ENCODE measurements at places on chromosomes 2 and 18.

- DNase-seq = no peak
Observed at GRCh38 chr2:197378086-197378485, 56.7 kb downstream of the SF3B1 start.

DNA sequence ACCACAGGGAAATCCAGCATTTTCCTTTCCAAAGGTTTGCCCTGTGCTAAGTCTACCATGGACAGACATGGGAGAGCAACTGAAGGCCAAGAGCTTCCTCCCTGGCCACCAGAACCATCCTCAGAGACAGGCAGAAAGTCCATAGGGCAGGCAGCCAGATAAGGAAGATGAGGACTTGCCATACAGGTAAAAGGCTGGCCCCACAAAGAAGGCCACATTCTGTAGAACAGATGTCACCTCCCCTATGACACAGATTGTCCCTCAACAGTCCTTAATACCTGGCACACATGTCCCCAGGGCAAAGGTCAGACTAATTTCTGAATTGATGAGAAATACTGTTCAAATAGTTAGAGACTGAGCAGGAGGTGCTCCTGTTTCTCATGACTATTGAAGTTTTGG, 52.0 kb downstream of the FECH start:
- DNase-seq = no peak

- DNase-seq = no peak
Observed at GRCh38 chr2:234497594-234498235, 834 bp upstream of the ARL4C start.

GRCh38 chr18:26768385-26768784, 97.1 kb downstream of the AQP4 start:
- no peak for DNase-seq

DNA sequence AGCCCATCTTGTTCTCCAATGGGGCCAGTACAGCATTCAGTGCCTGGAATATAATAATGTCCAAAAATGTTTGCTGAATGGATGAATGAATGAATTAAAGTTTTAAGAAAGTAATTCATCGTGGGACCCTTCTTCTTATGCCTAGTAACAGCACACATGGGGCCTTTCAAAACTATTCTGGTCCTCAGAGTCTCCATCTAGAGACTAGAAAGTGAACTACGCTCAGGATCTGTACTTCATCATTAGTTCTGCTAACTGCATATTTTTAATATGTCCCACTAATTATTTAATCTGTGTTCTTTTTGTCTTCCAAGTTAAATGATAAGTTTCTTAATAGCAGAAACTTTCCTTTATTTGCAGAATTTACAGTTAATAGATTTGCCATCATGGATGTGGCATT, 172.5 kb downstream of the SMAD2 start:
- DNase-seq = no peak

GRCh38 chr2:75311993-75312392, 112.7 kb upstream of the TACR1 start:
- DNase-seq = no peak

DNA sequence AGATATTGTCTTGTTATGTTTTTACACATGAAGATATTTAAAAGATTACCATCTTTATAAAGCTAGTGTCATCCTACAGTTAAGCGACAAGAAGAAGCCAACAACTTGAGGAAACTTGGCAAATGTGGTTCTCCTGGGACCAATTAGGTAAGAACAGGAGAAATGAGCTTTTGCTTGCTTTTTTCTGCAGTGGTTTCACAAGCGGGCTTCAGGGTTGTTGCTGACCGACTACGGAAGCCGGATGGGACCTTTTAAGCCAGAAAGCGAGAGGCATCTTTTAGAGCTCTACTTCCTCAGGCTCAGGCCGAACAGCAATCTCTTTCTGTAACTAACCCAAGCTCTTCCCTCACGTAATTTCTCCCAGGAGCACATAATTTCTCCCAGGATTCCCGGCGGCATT, 256.5 kb downstream of the CNTNAP5 start:
- no peak for DNase-seq

DNA sequence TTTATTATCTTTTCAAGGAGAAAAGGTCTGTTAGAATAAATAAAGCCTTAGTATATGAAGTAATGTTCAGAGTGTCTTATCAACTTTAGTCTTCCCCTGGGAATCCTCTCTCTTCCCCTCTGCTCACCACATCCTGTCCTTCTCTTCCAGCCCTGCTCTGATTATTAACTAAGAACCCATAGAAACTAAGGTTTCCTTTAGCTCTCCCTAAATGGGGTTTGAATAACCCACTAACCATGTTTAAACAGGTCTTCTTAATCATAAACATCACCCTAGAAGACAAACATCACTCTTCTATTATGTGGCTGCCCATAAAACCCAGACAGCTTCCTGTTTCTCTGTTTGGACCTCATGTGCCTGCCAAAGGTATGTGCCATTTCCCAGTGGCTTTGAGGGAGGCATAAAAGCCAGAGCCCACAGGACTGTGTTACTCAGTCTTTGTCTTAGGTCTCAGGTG, 50.1 kb downstream of the SLC14A1 start:
- no peak for DNase-seq

DNA sequence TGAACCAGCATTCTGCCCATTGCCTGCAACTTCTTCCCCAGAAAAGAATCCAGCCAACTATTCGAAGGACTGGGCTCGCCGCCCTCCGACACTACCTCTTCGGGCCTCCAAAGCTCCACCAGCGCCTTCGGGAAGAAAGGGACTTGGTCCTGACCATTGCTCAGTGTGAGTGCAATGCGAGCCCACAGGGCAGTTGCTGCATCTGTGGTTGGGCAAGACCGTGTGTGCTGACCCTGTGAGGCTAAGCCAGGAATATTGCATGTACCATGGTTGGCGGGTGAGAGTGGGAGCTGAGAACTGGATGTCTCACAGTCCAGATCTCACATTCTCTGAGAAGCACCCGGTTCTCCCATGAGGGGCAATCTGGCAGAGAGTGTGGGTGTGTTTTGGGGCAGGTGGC, 16.5 kb downstream of the ELMOD3 start:
- DNase-seq = no peak

- DNase-seq = no peak
Observed at GRCh38 chr18:44594799-44595467, 85.8 kb upstream of the SETBP1 start.

- no peak for DNase-seq
Observed at GRCh38 chr2:157363612-157364101, 38.0 kb upstream of the ERMN start.

DNA sequence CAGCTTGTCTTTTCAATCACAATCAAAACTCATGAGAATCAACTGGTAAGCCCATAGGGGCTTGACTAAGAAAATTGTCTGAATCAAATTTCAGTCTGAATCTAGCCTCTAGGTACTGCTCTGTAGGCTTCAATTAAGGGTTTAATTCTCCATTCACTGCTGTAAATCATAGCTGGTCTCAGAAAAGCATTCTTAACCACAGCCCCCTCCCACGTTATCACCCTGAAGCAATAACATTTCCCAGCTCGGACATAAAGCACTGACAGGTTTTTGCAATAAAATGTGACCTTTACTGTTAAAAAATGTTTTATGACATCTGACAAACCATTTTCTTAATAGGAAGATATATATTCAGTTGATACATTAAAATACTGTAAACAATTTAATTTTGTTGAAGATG, 55.0 kb downstream of the LRP1B start:
- DNase-seq = no peak

GRCh38 chr2:109516445-109517117, 97.2 kb downstream of the SEPTIN10 start:
- no peak for DNase-seq

DNA sequence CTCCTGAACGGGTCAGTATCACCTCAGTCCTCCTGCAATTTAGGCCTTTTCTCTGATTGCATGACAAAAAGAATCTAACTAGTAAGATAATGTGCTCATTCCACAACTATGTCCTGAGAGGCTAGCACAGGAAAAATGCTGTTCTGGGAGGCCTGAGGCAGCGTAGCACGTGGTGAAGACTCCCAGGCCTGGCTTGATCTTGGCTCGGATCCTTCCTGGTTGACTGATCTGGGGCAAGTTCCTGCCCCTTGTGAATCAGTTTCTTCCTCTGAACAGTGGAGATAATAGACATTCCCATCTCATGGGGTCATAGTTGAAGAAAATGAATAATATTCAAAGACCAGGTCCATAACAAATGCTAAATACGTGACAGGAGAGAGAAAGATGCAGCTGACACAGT, 12.3 kb downstream of the FBLN7 start:
- DNase-seq = no peak

GRCh38 chr2:11746376-11746806, at the start of gene LPIN1:
TSS of gene LPIN1 (plus strand) at chr2:11746632. CDS start at chr2:11765542, 18,910 bp downstream.
- DNase-seq = peak; percentile 82

- no peak for DNase-seq
Observed at GRCh38 chr18:76169733-76170132, 325.3 kb downstream of the ZNF516 start.

DNA sequence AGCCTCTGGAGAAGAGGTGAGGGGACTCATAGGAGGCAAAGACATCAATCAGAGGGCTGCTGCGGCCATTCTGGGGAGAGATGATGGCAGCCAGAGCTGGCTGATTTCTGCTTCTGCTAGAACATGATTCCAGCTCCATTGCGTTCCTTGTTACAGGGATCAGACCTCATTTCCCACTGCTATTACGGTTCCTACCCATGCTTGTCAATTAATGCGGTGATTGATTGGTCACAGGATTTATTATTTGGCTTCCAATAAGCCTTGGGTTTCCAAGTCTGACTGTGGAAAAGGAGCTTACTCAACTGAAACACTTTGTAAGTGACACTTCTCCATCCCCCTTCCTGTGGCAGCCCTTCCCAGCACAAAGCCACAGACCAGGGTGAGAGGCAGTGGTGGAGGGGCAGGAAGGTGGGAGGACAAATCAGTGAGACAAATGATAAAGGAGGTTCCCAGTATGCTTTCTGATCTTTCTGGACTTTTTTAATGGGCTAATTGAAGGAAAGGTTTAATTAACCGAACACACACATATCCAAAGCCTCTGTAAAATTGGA, 26.8 kb upstream of the CTLA4 start:
- no peak for DNase-seq

DNA sequence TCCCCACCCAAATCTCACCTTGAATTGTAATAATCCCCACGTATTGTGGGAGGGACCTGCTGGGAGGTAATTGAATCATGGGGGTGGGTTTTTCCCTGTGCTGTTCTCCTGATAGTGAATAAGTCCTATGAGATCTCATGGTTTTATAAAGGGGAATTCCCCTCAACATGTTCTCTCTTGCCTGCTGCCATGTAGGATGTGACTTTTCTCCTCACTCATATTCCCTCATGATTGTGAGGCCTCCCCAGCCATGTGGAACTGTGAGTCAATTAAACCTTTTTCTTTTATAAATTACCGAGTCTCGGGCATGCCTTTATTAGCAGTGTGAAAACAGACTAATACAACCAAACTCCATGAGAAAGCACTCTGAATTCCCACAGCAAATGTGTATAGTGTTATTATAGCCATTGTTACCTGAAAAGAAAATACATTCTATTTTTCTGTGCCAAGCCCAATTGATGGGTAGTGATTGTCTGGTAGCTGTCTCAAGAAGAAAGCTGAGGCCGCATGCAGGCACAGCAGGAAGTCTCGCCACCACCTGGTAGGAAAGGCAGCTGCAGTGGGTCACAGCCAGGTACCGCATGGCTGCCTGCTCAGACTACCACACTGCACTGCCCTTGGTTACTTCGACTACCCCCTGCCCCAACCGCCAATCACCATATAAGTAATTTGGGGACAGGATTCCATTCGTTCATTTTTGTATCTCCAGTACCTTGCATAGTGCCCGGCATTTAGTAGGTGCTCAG, 10.3 kb upstream of the ZBTB7C start:
- no peak for DNase-seq

DNA sequence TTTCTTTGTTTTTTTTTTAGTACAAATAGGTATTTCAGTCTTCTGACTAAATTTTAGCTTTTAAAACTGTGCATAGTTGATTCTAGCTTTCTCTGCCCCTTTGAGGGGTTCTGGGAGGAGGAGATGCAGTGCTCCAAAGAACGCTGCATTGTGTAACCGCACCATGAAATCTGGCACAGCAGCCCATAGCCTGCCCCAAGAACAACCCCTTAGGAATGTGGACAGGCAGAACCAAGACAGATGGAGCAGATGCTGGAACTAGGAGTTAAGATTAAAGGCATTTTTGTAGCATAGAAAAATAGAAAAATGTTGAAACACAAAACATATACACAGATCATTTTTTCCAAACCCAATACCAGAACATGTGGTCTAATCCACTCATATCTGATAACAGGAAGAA, 187.5 kb downstream of the SCG2 start:
- no peak for DNase-seq

DNA sequence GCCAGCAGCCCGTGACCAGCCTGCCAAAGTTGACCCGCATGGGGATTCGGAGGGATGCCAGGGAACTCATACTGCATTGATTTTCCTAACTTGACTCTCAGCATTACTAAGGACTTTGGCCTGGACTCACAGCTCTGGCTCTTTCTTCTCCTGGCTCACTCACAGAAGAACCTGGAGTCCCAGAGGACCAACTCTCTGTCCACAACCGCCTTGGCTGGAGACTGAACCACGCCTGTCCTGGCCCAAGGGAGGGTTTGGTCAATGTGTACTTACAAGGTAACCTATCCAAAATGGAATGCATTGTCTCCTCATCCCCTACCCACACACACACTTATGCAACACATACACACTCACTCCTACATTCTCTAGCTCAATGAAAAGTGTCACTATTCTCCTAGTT, 135.6 kb upstream of the KLHL29 start:
- no peak for DNase-seq

GRCh38 chr18:4319738-4320677, 135.1 kb downstream of the DLGAP1 start:
- no peak for DNase-seq

Data from activated gamma-delta T cell treated with anti-CD3 and anti-CD28 coated beads, Interleukin-2, amount 50 U/mL, for 16 hours (primary cell).